ENCODE measurements at places on chromosomes 6 and 20.

DNA sequence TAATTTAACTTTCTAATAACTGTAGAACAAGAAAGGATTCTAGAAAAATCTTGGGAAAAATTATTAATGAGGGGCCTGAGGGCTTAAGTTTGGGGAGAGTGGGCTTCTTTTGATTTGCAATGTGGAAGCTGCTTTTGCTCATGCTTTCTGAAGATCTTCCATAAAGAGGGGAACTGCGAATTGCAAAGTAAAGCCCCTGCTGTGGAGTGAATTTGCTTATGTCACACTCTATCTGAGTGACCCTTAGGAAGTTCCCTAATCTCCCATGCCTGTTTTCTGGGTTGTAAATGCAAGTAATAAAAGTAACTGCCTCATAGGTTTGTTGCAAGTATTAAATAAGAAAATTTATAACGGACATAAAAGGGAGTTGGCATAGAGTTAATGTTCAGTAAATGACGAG lies 301.2 kb downstream of the PLCB1 start:
- no peak for DNase-seq

- no peak for DNase-seq
These were observed 48.3 kb downstream of the ZFP64 start for GRCh38 chr20:52143277-52143676.

GRCh38 chr20:46999801-47000465 lies 105.3 kb downstream of the EYA2 start:
- peak; percentile 21 for DNase-seq

- peak; percentile 53 for DNase-seq
These were observed 368.9 kb downstream of the LAMA2 start for GRCh38 chr6:129251669-129252376.
